ENCODE measurements at places on chromosomes 3 and 15.

DNA sequence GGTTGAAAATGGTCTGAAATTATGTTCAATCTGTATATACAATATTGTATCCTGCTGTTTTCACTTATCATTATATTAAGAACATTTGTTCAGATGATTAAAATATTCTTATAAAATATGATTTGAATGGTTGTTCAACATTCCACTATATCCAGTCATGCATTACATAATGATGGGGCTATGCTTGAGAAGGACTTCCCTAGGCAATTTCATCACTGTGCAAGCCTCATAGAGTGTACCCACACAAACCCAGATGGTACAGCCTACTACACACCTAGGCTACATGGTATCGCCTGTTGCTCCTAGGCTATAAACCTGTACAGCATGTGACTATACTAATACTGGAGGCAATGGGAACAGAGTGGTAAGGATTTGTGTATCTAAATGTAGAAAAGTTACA is 30.5 kb downstream of the SLC7A14 start:
- H3K27ac ChIP-seq = no peak overlapping the region
- DNase-seq = no peak
- peaks cover 8% of the 10 kb centered on the region for H3K27me3 ChIP-seq
- peaks cover 8% of the 10 kb centered on the region for H3K4me1 ChIP-seq
- H3K36me3 ChIP-seq = no peaks in the 10 kb centered on the region

DNA sequence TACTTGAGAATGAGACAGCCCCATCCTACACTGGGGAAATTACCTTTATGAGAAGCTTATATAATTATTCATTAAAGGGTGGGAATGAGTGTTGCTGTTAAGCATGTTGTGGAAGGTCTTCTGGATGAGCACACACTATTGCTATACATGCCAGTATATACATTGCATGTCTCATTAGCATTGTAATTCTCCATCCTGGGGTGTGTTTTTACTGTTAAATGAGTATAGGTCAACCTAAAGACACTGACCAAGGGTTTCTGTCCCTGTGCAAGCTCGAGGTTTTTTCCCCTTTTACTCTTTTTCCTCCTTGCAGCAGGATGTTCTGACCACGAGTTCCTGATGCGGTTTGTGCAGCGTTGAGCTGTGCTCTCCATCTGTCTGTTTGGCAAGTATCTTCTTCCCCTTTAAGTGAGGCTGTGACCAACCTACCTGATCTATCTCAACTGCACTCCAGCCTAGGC is 7.2 kb upstream of the IVD start:
- H3K4me3 ChIP-seq = no peak overlapping the region
- no peaks in the 10 kb centered on the region for H3K4me1 ChIP-seq
- H3K27ac ChIP-seq = no peak overlapping the region
- peaks cover 10% of the 10 kb centered on the region for H3K36me3 ChIP-seq
- H3K27me3 ChIP-seq = no peaks in the 10 kb centered on the region
- DNase-seq = no peak

DNA sequence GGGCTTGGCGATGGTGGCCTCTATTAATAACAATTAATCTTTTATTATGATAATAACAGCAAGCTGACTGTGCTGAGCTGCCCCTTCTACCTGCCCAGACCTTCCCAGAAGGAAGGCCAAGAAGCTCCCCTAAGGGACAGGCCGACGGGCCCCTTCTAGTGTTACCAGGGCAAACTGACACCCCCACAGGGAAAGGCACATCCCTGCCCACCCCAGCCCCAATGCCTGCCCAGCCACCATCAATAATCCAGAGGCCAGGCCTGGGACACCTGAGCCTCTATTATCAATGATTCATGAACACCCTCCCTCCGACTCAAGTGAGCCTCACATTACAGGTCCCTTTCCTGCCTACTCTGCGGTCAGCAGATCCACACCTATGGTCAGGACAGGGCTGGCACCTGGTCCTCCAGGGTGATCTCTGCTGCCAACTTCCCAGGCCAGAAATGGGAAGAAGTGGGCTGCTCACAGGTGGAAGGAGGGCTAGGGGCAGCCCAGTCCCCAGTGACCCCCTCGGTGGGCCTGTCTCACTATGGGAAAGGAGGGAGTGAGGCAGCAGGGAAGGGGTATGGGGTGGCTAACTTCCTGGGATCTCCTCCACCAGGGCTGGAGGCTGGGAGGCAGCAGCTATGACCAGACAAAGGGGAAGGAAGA is 1.8 kb downstream of the TWF2 start:
- no peaks in the 10 kb centered on the region for H3K36me3 ChIP-seq
- no peak overlapping the region for H3K27ac ChIP-seq
- DNase-seq = no peak

DNA sequence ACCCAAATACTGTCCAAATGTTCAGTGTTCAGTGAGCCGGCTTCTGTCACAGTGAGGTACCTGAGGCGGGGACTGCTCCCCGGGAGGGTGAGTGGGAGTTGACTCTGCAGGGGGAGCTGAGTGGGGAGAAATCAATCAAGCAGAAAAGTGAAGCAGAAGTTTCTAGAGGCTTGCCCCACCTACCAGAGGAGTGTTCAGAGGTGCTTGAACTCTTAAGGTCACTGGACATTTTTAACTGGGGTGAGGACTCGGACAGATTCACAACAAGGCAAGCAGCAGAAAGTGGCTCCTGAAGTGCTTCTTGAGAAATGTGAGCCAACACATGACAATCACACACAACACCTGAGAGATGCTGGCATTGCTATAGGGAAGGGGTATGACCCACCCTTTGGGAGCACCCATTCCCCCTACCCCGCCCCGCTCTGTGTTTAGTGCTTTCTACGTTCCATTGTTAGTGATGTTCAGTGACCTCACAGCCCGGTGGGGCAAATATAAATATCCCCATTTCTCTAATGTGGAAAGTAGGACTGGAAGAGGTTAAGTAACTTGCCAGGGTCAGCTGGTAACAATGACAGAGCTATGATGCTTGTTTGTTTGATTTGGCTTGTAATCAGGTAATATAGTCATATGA is 48.6 kb upstream of the AKAP13 start:
- H3K4me1 ChIP-seq = peaks cover 37% of the 10 kb centered on the region
- no peak for DNase-seq
- no peaks in the 10 kb centered on the region for H3K27me3 ChIP-seq
- H3K27ac ChIP-seq = peak overlapping the region; percentile 95
- no peaks in the 10 kb centered on the region for H3K36me3 ChIP-seq

- H3K36me3 ChIP-seq = no peaks in the 10 kb centered on the region
- no peak overlapping the region for H3K27ac ChIP-seq
- no peak overlapping the region for H3K4me3 ChIP-seq
- no peaks in the 10 kb centered on the region for H3K4me1 ChIP-seq
- no peak for DNase-seq
Observed at GRCh38 chr3:135231737-135232136, 436.7 kb downstream of the EPHB1 start.

DNA sequence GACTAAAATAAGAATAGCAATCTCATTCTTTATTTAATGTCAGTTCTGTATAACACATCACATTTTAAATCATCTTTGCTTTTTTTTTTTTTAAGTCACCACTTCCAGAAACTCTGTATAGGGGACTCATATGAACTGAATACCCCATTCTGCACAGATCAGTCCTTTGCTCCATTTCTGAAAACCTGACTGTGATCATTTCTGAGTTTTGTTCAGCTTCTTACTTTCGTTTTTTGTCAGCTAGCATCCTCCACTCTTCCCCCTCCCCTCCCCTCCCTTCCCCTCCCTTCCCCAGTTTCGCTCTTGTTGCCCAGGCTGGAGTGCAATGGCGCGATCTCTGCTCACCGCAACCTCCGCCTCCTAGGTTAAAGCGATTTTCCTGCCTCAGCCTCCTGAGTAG is 49.8 kb upstream of the SGO1 start:
- H3K4me3 ChIP-seq = no peak overlapping the region
- H3K27me3 ChIP-seq = no peaks in the 10 kb centered on the region
- no peaks in the 10 kb centered on the region for H3K36me3 ChIP-seq
- no peak for DNase-seq
- no peaks in the 10 kb centered on the region for H3K4me1 ChIP-seq
- H3K27ac ChIP-seq = no peak overlapping the region

- H3K27ac ChIP-seq = no peak overlapping the region
- no peak for DNase-seq
- peaks cover 18% of the 10 kb centered on the region for H3K4me1 ChIP-seq
- no peak overlapping the region for H3K4me3 ChIP-seq
- peaks cover 5% of the 10 kb centered on the region for H3K36me3 ChIP-seq
Observed at GRCh38 chr3:112397556-112397955, 64.6 kb downstream of the CD200 start.

DNA sequence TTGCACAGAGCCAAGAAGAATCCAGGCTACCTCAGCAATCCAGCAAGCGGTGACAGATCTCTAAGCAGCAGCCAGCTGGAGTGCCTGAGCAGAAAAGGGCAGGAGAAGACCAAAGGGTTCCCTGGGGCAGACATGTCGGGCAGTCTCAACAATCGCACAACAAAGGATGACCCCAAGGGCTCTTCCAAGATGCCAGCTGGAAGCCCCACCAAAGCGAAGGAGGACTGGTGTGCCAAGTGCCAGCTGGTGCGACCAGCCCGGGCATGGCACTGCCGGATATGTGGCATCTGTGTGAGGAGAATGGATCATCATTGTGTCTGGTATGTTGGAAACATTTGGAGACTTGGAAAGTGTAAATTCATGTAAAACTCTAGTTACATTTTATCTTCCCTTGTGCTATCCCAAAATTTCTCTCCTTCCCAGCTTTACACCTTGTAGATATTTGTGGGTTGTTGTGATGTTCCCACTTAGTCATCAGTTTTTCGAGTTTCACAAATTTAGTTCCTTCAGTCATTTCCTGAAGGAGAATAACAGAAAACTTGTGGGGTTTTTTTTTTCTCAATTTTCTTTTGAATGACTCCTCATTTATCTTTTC is 6.4 kb downstream of the ZDHHC23 start:
- H3K36me3 ChIP-seq = peaks cover 4% of the 10 kb centered on the region
- H3K27me3 ChIP-seq = peaks cover 27% of the 10 kb centered on the region
- no peak for DNase-seq

- H3K27me3 ChIP-seq = no peaks in the 10 kb centered on the region
- no peak for DNase-seq
- no peaks in the 10 kb centered on the region for H3K4me1 ChIP-seq
- no peak overlapping the region for H3K4me3 ChIP-seq
Observed at GRCh38 chr15:100653608-100654007, 51.2 kb downstream of the ASB7 start.

DNA sequence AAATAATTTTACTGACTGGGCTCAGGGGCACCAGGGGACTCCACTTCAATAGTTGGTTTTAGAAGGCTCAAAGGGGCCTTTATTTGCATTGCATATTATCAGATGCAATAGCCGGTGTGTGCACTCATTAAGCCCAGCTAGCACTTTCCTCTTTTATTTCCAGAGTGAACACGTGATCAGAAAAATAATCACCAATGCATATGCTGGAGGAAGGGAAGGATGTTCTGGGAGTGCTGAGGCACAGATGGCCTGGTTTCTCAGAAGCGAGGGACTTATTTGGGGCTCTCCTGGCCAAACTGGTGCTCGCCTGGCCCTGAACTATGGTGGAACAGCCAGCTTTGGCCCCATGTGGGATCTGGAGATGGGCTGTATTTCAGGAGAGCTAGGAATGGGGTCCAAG is 60.4 kb upstream of the SEC13 start:
- H3K27ac ChIP-seq = no peak overlapping the region
- H3K4me3 ChIP-seq = no peak overlapping the region
- H3K4me1 ChIP-seq = no peaks in the 10 kb centered on the region
- peaks cover 44% of the 10 kb centered on the region for H3K27me3 ChIP-seq
- H3K36me3 ChIP-seq = no peaks in the 10 kb centered on the region

DNA sequence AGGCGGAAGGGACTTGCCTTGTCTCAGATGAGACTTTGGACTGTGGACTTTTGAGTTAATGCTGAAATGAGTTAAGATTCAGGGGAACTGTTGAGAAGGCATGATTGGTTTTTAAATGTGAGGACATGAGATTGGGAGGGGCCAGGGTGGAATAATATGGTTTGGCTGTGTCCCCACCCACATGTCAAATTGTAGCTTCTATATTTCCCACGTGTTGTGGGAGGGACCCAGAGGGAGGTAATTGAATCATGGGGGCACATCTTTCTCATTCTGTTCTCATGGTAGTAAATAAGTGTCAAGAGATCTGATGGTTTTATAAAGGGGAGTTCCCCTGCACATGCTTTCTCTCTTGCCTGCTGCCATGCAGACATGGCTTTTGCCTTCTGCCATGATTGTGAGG is 89.2 kb downstream of the CGGBP1 start:
- no peak overlapping the region for H3K4me3 ChIP-seq
- no peak for DNase-seq
- no peak overlapping the region for H3K27ac ChIP-seq
- no peaks in the 10 kb centered on the region for H3K27me3 ChIP-seq

- peaks cover 4% of the 10 kb centered on the region for H3K36me3 ChIP-seq
- H3K4me1 ChIP-seq = peaks cover 22% of the 10 kb centered on the region
- no peak overlapping the region for H3K27ac ChIP-seq
- no peaks in the 10 kb centered on the region for H3K27me3 ChIP-seq
- DNase-seq = no peak
Observed at GRCh38 chr3:111913163-111913763, 54.2 kb downstream of the PHLDB2 start.

DNA sequence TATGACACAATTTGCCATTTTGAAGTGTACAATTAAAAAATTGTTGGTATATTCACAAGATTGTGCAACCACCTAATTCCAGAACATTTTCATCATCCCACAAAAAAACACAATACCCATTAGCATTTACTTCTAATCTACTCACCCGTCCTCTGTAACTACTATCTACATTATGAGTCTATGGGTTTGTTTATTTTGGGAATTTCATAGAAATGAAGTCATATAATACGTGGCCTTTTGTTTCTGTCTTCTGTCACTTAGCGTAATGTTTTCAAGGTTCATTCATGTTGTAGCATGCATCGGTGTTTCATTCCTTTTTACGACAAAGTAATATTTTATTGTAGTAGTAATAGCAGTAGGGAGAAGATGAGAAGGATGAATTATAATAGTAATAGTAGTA is 55.2 kb upstream of the CNTN6 start:
- DNase-seq = no peak
- H3K4me3 ChIP-seq = no peak overlapping the region
- H3K36me3 ChIP-seq = peaks cover 1% of the 10 kb centered on the region

DNA sequence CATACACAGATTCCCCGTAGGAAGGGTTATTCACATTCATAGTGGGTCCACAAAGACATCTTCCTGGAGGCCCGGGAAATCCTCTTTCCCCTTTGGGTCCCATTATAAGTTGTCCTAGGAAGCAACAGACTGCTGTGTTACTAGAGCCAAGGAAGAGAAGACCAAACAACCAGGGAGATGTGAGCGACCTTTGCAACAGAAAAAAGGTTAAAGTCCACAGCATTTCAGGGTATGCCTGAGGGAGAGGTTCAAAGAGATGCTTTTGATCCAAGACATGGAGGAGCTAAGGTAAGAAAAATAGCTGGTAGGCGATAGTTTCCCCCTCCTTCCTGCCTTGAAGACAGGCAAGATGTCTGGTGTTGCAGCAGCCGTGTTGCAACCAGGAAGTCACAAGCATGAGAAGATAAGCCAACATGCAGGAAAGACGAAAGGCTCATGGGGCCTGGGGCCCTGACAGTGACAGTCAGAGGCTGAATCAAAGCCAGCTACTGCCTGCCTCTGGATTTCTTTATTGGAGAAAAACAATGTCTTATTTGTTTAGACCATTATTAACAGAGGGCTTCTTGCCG is 30.9 kb downstream of the EAF1 start:
- no peaks in the 10 kb centered on the region for H3K27me3 ChIP-seq
- peaks cover 12% of the 10 kb centered on the region for H3K36me3 ChIP-seq
- H3K4me1 ChIP-seq = no peaks in the 10 kb centered on the region
- no peak for DNase-seq
- no peak overlapping the region for H3K27ac ChIP-seq
- no peak overlapping the region for H3K4me3 ChIP-seq

Data from mesothelial cell of epicardium (in vitro differentiated cells).